ENCODE measurements at places on chromosomes 5 and 9. TPM values are rescaled to one million over a fixed set of nuclear protein-coding genes. Genes with fewer than 3 reads are reported as not detected.

Gene LCP2
- polyA plus RNA-seq, result 3.0 TPM

DNA sequence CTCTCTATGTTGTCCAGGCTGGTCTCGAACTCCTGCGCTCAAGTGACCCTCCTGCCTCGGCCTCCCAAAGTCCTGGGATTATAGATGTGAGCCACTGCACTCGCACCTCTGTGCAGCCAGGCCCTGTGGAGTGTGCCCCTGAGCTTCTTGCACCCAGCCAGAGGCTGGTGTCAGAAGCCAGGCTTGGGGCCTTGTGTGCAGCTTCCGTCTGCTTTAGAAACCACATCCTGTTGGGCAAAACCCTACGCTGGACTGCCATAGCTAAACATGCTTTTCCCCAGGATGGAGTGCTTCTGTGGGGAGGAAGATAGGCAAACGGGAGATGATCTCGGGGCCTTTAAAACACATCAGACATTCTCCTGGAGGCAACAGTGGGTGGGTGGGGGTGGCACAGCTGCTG, 40.1 kb downstream of the PRRT1B start:
- DNase-seq, result no peak

DNA sequence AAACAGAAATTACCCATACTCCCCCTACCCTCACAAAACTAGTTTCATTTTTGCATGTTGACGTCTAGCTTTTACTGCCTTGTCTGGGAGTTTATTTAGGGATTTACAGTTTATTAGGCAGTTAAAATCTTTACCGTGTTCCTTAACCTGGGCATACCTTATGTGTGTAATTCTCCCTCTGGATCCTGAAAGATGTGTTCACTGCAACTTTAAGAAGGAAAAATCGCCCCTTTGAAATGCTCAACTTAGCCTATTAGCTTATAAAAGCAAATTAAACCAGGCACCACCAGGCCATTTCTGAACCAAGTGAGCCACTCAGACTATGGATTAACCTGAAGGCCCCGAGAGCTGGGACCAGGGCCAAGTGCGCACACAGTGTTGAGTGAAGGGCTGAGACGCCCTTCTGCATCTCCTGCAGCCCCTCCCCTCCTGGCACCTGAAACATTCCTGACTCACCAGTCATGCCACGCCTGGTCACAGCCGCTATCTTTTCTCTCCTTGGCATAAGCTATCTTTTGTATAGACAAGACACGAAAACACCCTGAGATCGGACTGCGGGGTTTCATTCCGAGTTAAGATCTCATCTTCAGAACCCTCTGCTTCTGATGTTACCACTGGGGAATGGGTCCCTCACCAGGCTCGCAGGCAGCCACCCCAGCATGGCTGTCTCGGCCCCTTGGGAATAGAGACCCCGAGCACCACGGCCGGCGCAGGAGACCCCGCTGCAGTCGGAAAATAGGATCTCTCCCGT, 111.9 kb downstream of the ROR2 start:
- no peak for DNase-seq

- DNase-seq, result no peak
Observed at GRCh38 chr5:36355516-36355915, 53.8 kb upstream of the RANBP3L start.

DNA sequence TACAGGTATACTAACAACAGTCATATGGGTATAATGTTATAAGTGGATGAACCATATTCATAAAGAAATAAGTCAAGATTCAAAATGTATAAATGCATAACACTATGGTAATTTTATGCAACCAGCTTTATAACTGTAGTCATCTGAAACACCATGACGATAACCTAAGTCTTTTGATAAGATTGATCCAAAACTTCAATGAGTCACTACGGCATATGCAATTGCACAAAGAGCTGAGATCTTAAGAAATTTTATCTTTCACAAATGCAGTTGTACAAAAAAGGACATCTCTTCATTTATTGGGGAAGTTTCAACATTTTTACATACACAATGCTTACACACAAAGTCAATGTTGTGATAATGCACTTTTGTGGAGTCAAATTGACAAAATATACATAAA, 20.3 kb downstream of the FAM81B start:
- no peak for DNase-seq

GRCh38 chr5:172876578-172876977, 42.5 kb downstream of the ERGIC1 start:
- no peak for DNase-seq

Gene FUBP3
- polyA plus RNA-seq, result 77.5 TPM

DNA sequence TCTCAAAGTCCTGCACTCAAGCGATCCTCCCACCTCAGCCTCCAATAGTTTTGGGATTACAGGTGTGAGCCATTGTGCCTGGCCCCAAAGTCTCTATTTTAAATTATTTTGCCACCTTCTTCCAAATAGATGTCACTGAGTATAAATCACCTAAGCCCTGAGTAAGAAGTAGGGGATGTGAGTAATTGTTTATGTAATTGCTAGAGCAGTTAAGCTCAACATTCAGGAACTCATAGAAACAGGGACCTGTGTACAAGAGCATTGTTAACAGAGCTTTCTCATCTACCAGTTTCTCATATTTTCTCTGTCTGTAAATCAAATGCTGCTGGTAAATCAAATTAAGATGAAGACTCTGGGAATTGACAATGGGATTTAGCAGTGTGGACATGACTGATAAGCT, 26.3 kb downstream of the CDK7 start:
- no peak for DNase-seq

DNA sequence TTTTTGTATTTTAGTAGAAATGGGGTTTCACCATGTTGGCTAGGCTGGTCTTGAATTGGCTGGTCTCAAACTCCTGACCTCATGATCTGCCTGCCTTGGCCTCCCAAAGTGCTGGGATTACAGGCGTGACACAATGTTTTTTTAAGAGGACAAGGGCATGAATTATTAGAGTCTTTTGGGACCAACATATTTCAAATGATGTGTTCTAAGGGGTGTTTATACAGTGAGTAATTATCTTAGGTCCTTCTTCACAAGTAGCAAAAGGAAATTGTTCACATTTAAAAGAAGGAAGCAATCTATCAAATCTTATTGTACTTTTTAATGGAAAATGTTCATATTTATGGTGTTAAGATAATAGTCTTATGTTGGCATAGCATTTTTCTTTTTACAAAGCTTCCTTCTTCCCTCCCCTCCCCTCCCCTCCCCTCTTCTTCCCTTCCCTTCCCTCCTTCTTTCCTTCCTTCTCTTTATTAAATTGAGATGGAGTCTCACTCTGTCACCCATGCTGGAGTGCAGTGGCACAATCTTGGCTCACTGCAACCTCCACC, 6.7 kb downstream of the GNG10 start:
- DNase-seq, result no peak

DNA sequence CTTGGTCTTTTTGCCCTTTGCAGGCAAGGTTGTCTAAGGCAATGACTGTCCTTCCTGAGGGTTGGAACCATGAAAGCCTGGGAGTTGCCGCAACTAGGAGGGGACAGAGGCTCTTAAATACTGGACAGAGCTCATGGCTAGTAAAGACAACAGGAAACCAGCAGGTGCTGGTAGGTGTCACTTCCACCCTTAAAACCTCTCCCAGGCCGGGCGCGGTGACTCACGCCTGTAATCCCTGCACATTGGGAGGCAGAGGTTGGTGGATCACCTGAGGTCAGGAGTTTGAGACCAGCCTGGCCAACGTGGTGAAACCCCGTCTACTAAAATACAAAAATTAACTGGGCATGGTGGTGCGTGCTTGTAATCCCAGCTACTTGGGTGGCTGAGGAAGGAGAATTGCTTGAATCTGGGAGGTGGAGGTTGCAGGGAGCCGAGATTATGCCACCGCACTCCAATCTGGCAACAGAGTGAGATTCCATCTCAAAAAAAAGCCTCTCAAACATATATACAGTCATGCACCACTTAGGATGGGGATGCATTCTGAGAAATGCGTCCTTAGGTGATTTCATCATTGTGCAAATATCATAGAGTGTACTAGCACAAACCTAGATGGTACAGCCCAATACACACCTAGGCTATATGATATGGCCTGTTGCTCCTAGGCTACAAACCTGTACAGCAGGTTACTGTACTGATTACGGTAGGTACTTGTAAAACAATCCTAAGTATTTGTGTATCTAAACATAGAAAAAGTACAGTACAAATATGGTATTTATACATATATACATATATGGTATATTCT, 102.7 kb downstream of the HSPA4 start:
- DNase-seq, result no peak

DNA sequence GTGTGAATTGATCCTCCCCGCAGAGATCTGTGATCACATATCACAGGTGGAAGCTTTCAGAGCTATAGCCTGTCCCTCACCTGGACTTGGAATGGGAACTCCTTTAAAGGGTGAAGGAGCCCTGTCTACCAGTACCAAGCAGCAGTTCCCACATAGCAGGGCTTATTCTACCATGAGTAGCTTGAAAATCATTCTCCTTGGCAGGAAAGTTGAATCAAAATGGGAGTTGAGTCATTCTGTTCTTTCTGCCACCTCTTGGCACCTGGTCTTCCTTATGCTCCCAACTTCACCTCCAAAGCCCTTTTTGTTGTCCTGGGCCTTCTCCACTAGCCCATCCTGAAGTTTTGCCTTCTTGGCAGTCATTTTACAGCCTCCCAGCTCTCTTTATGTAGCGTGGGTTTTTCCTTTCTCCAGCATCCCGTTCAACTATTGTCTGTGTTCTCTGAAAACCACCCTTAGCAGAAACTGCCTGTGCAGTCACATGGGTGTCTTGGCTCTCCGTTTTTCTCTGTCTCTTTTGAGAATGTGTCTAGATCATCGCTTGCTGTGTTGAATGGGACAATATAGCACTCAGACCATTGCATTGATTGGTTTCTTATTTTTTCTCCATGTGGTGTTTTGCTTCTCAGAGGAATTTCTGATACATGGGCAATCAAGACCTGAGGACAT, 222.2 kb downstream of the AOPEP start:
- no peak for DNase-seq

- DNase-seq, result no peak
Observed at GRCh38 chr5:105952875-105953274, 1717.9 kb downstream of the EFNA5 start.

DNA sequence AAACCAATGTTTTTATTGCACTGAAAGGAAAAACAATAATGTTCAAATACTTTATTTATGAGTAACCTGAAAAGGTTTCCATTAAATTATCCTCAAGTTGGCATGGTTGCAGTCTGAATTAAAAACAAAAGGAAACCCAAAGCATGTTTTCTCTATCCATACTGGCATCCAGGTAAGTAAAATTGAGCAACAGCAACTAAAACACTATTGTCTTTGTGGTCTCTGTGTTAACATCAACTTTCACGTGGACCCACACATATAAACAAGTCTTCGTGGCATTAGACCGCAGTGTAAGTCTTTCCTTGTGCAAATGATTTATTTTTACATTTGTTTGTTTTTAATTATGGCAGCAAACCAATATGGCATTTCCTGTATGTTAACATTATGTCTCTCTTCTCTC, 757.6 kb downstream of the SEMA5A start:
- DNase-seq, result no peak

Gene CDC25C
- polyA plus RNA-seq, result 6.8 TPM

DNA sequence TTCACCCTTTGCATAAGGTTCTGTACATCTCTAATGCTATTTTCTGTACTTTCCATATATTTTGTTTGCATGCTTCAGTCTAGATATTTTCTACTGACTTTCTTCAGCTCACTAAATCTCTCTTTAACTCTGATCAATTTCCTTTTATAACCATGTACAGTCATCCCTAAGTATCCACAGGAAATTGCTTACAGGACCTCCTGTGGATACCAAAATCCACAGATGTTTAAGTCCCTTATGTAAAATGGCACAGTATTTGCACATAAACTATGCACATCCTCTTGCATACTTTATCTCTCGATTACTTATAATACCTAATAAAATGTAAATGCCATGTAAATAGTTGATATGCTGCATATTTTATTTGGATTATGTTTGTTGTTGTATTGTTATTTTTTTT, 442.1 kb downstream of the TLE4 start:
- no peak for DNase-seq

- DNase-seq, result no peak
Observed at GRCh38 chr5:180632768-180633167, 16.6 kb downstream of the FLT4 start.

- DNase-seq, result no peak
Observed at GRCh38 chr9:125854553-125855275, 107.5 kb downstream of the PBX3 start.

Gene PIP5KL1
- 1.6 TPM for polyA plus RNA-seq

DNA sequence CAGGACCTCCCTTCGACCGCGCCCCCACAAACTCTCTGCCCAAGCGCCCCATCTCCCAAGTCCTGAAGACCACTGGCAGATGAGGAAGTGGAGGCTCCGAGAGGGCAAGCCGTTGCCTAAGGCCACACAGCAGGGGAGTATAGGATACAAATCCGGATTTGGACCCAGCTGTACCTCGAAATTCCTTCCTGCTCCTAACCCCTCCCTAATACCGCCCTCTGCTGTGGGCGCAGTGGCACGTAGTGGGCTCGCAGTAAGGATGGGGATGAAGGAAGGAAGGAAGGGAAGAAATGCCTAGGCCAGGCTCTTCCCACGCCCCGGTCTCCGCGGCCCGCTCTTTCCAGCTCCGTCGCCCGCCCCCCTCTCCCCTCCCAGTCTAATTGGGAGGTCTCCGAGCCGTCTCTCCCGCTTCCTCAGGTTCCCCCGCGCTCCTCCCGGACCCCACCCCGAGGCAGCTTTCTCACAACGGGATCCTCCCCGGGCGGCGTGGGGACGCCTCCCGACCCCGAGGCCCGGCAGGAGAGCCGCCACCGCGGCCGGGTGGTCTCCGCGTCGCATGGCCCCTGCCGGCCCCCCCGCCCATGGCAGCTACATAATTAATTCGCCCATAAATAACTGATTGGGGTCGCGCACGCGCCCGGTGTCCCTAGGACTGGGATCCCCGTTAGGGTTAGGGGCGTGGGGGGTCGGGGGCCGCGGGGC, 138.9 kb downstream of the C9orf50 start:
- no peak for DNase-seq

DNA sequence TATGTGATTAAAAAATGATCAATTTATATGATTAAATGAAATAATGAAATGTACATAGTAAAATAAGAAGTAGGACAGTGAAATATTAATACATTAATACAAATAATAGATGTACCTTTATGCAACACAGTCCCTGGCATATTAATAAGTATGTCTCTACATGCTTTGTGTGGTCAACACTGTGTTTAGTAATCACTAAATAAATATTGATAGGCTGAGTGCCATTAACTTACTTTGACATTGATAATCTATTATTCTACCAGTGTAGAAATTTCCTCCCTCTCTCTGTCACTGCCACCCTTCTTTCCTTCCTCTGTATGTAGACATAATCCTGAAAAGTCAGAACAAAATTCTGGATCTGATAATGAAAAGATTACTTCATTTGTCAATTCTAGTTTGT, 43.7 kb downstream of the RNF180 start:
- DNase-seq, result no peak

- no peak for DNase-seq
Observed at GRCh38 chr5:40999142-40999541, 72.0 kb downstream of the MROH2B start.

GRCh38 chr5:7218141-7218540, 177.8 kb upstream of the ADCY2 start:
- DNase-seq, result no peak

Data from right renal cortex interstitium (tissue), 3 donors.